ENCODE measurements at places on chromosomes 5 and 9.

- DNase-seq: no peak
Measured at GRCh38 chr9:15711931-15712330, 159.1 kb downstream of the CCDC171 start.

DNA sequence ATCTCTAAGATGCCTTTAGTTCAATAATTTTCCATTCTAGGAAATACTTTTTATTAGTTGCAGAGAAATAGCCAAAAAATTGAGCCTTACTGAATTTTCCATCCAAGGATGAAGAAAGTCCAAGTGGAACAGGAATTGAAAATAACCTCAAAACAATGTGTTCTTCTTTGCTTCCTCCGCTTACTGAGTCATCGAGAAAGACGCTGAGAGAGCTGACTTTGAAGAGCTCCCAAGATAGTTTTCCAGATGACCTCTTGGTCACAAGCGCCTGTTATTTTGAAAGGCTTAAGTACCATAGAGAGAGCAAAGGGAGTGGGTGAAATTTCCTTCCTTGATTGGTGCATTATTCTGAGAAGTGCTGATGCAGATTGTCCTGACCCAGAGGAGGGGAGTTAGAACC is 253.5 kb upstream of the ATP10B start:
- DNase-seq: no peak

DNA sequence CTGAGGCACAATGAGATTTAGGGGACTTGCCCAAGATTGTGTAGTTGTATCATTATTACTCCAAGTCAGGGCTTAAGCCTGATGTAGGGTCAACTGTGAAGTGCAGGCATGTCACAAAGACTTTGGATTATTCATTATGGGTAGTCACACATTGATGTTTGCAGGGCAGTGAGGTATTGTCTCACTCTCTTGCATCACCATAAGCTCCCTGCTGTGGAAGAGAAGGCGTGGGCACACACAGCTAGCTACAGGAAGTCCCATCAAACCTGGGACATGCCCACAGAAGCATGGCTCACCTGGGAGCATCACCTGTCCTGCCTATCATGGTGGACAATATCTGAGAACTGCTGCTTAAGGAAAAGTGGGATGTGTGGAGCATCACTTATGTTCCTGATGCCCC is 42.1 kb downstream of the TMOD1 start:
- DNase-seq: no peak

DNA sequence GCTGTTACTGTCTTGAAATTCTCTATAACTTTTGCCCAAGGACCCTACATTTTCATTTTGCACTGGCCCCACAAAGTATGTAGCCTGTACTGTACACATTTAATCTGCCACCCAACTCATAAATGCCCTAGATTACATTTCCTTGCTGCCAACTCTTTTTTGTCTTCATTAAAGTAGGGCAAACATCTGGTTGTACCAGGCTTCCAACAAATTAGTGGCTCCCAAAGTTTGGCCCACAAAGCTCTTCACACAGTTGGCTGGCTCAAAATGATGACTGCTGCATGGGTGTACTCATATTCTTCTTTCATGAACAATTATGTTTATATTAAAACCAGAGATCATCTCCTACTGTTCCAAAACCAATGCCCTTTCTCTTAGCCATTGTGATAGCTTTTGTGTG is 45.3 kb downstream of the GNA14 start:
- no peak for DNase-seq

- no peak for DNase-seq
Measured at GRCh38 chr5:123882965-123883345, 371.0 kb downstream of the CSNK1G3 start.

GRCh38 chr5:125698420-125698819 is 724.8 kb upstream of the GRAMD2B start:
- DNase-seq: no peak

GRCh38 chr9:132044176-132044875 is 35.3 kb downstream of the MED27 start:
- DNase-seq: no peak

GRCh38 chr9:129781981-129782380 is 21.0 kb upstream of the TOR1B start:
- DNase-seq: no peak

DNA sequence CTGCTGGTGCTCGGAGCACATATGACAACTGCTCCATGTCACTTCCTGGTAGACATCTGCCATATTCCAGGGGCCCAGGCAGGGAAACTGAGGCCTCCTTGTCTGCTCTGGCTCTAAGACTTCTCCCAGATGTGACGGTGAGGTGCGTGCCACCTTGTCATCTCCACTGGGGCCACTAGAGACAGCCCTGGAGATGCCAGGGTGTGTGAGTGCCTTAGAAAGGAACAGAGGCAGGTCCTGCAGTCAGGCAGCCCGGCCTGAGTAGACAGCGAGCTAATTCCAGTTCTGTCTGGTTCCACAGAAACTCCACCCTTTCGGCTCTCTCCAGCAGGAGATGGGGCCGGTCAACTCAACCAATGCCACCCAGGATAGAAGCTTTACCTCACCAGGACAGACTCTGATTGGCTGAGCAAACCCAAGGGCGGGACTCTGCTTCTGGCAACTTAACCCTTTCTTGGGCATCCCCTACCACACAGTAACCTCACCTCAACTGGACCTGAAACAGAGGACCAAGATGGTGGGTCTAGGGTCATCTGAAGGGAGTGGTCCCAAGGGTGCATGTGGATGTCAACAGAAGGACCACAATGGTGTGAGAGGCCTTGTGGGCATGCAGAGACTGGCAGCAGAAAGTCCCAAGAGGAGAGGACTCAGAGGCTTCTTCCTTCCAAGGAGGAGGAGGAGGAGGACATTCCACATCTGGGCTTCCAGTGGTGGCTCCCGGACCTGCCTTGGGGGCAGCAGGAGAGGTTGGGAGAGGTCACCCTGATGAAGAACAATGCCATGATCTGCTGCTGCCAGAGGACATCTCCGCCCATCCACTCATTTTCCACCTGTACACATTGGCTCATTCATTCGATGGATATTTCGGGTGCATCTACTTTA is 77.7 kb downstream of the RGS3 start:
- no peak for DNase-seq

DNA sequence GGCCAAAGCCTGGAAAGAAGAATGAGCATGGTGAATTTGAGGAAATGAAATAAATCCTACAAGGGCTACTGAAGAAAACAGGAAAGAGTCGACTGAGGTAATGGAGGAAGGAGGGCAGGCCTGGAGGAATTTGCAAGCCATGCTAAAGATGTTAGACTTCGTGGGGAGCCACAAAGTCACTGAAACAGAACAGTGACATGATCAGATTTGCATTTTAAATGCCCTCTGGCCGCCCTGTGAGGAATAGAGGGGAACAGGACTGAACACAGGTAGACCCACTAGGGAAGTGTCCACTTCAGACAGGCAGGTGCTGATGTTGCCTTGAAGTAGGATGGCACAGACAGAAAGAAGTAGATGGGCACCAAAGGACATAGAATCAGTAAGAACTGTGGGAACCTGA is 42.8 kb upstream of the RLN1 start:
- no peak for DNase-seq

DNA sequence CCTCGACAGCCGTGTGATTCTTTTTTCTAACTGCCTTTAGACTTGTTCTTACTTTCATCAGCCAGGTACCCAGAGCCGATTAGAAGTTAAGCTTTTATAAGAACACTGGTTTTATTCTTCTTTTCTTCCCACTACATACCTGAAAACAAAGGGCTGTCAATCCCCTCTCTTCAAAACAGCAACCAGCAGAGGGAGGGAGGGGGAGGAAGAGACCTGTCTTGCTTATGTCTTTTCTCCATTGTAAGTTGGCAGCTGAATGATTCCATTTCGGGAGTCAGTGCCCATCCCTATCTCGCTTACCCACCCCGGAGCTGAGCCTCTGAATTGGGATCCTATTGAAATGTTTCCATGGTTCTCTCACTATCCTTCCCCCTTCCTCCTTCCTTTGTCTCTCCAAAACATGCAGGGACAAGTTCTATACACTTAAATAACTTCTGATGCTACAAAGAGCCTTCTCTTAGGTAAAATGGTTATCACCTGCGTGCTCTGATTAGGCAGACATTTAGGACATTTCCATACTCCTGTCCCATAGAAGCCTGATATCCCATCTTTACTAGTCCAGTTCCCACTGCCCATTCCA is 83.9 kb upstream of the WWC1 start:
- DNase-seq: no peak

DNA sequence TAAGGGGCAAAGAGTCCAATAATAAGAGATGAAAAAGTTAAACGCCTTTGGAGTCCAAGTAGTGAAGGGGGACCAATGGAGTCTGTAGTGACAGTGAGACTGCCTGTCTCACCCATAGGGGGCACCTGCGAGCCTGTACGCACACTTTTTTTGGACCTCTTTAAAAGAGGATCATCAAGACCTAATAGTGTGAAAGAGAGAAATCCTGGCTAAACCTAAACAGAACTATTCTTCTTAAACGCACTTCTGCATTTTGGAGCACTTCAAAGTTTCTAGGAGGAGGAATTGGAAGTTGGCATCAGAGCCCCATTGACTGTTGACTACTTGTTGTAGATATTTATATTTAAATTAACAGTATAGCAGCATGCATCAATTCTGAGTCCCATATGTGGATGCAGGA is 636.1 kb upstream of the KLF4 start:
- no peak for DNase-seq

DNA sequence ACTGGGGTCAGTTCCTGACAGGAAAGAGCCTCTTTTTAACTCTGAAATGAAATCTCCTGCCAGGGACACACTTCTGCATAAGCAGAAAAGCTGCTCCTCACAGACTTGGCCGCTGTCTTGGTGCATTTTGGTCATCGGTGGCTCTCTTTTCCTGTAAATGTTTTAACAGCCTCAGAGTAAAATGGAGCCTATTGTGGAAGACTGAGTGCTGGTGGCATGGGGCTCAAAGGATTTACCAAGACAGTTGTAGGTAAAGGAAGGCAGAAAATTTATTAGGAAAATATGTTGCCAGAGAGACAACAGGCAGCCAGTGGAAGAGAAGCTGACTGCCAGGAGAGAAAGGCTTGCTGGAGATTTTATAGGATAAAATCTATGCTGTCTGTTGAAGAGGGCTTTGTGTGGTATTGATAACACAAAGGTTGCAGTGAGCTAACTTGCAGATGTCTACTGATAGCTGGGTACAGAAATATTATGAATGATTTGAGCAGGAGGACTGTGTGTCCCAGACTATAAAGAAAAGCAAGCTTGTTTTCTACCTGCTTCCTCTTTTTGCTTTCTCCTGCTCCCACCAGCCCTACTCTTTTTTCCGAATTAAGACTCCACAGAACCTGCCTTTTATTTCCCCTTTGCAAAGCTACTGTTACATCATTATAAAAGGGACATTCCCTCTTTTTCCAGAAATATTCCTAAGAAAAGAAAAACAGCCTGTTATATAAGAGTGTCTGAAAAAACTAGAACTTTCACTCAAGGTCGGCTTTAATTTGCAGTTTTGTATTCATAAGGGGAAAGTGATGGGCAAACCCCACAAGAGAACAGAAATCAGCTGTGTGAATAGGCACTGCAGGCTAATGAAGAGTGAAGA is 27.9 kb upstream of the IFNA14 start:
- DNase-seq: no peak

- no peak for DNase-seq
Measured at GRCh38 chr9:136667214-136667939, 4.7 kb downstream of the EGFL7 start.

DNA sequence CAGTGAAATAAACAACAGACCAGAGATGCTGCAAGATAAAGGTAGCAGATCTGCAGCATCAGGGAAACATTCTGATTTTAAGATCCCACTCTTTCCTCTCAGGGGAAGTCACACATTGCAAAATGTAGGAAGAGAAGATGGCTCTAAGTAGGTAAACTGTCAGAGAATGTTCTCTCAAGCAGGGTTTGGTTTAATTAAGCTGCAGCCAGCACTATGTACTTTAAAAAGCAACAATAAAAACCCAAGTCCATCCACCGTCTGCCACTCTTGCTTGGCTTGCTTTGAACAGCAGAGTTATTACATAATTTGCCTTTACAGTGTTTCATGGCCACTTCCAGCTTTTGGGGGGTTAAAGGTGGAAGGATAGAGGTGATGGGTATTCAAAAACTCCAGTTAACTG is 343.2 kb upstream of the DAP start:
- DNase-seq: no peak

DNA sequence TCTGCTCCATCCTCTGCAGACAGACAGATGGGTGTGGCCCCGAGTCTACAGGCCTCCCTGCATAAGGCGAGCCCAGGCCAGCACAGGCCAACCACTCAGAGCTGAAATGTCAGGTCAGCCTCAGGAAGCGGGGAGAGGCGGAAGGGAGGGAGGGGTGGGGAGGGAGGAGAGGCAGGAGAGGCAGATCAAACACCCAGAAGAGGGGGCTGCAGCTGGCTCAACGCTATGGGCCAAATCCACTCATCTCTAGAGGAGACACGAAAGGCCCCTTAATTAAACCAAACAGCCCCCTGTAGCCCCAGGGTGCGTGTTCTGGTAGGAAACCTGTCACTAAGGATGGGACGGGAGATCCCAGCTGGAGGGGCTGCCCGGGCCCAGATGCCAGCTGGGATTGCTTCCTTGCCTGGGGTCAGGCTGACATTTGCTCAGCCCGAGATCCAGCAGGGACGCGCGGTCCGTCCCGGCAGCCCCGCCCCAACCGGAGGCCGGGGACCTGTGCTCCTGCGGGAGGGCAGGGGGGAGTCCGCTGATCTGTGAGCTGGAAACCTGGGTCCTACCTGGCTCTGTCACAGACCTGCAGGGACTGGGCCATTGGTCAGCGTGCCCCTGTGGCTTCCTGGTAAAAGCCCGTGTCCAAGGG is 97.2 kb upstream of the SARDH start:
- no peak for DNase-seq

- DNase-seq: no peak
Measured at GRCh38 chr9:86022687-86023266, 76.6 kb downstream of the GOLM1 start.

GRCh38 chr5:122019919-122020590 is 58.0 kb downstream of the LOX start:
- DNase-seq: no peak

DNA sequence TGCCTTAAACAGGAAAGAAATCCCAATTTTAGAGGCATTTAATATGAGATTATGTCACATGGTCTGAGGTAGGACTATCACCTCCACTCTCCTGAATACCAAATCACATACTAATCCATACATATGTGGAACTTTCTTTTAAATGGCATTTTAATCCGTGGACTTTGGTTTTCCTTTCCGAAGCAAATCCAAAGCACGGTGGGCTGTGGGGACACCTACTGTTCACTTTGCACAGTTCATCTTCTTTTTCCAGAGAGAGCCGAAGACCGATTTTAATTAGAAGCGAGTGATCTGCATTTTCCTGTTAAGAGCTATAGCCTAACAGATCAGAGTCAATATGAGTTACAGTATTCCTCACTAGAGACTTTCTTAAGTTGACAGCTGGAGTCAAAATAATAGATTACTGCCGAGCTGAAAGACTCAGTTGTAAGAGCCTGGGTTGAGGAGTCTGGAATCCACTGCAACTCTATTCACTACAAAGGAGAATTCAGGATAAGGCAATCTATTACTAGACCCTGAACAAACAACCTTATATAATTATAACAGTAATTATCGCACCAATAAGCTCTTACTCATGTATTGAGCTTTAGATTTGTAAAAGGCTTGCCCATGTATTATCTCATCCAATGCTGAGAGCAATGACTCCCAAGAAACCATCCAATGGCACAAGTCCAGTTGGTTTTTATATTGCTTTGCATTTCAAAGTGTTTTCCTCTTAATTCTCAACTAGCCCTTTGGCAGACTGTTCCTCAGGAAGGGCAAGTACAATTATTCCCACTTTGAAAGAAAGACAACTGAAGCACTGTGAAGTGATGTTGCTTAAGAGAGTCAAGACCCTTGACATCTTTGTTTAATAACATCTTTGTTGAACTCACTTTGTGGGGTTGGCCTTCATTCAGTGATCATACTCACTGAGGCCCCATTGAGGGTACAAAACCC is 144.7 kb downstream of the TRPM6 start:
- DNase-seq: no peak

Measured in GM12892 (cell line).